ENCODE measurements at places on chromosomes 7 and 10.

- no peak for DNase-seq
Measured at GRCh38 chr10:84685047-84685660, 356.8 kb downstream of the CCSER2 start.

DNA sequence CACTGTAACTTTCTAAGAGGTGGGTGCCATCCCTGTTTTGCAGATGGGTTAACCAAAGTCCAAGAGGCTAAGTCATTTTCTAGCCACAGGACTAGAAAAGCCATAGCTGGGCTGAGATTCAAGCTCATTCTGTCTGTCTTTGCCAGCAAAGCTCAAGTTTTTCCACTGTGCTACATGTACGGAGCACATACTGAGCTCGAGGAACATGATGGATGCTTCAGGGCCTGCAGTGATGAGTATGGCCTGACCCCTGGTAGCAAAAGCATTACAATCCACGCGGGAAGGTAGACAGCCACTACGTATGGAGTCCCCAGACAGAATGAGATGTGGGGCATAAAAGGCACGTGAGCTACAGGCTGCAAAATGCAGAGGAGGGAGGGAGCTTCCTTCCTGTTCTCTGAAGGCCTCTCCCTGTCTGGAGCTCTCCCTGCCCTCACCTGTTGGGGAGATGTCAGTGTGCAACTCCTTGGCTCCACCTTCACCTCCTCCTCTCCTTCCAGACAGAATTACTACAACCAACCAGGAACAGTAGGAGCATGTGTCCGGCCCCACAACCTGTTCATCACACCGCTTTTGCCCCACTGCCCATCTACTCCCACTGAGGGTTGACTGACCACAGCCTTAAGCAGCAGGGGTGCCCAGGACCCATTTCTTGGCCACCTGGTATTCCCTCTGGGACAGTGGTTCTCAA lies 16.4 kb downstream of the ITPRIP start:
- no peak for DNase-seq

GRCh38 chr10:97723001-97723400 lies 9.5 kb downstream of the MARVELD1 start:
- no peak for DNase-seq

DNA sequence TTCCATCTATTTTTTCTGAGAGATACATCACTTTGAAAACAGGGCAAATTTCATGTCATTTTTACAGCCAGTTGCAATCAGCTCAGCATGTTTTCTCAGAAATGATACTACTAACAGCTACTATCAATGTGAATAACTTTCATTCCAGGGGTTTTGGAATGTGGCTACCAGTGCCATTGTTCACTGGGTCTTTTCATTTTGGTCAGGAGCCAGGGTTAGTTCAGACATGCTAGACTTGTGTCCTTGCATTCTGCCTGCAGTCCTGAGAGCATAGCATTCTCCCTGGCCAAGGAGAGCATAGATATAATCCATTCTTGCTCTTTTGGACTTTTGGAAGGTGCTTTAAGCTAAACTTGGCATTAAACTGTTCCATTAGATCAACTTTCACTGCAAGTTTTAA lies 160.9 kb upstream of the NEBL start:
- no peak for DNase-seq

GRCh38 chr10:11147722-11148121 lies 130.1 kb downstream of the CELF2 start:
- DNase-seq: peak; percentile 77

GRCh38 chr10:125700355-125700911 lies 17.5 kb upstream of the TEX36 start:
- DNase-seq: peak; percentile 20

DNA sequence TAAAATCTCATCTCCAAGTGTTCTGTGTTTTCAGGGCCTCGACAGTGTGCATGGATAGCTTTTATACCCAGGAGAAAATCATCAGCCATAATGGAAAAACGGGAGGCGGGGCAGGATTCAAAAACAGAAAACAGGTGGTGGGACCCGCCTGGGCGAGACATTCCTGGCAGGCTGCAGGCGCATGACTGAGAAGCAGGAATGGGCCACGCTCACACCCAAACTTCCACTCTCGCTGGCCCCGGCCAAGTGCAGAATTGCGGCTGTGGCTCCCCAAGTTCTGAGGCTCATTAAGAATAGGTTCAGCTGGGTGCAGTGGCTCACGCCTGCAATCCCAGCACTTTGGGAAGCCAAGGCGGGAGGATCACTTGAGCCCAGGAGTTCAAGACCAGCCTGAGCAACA lies 60.6 kb downstream of the C10orf143 start:
- DNase-seq: no peak

- DNase-seq: no peak
Measured at GRCh38 chr7:11424006-11424405, 408.0 kb downstream of the THSD7A start.

GRCh38 chr7:104536956-104537355 lies 208.6 kb downstream of the LHFPL3 start:
- DNase-seq: no peak

GRCh38 chr10:536935-537334 lies 152.5 kb downstream of the DIP2C start:
- DNase-seq: no peak

GRCh38 chr10:32408690-32409089 lies 37.2 kb upstream of the CCDC7 start:
- no peak for DNase-seq

- no peak for DNase-seq
Measured at GRCh38 chr7:22934473-22935065, 79.4 kb downstream of the HYCC1 start.

DNA sequence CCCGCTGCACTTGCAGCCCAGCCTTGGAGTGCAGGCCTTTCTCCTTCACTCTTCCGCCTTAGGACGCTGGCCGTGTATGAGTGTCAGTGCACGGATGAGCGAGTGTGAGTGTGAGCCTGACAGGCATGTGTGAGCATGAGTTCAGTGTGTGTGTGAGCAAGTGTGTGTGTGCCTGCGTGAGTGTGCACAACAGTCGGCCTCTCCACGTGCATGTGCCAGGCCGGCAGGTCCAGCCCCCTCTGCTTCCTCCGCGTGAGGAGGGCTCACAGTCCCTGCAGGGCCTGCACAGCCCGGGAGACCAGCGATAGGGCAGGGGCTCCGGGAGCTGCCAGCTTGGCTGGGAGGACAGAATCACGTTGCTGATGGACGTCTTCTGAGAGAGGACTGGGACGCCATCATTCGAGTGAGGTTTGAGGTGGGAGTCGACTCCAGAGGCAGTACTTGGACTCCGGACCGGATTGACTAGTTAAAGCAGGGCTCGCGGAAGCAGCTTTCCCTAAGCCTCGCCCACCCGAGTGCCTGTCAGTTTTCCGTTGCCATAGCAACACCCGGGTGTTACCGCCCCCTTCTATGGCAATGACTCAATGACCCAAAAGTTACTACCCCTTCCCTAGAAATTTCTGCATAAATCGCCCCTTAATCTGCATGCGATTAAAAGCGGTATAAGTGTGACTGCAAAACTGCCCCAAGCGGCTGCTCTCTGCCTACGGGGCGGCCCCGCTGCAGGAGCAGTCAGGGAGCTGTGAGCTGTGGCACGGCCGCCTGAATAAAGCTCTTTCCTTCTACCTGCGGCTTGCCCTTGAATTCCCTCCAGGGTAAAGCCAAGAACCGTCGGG lies 19.6 kb upstream of the CFAP46 start:
- no peak for DNase-seq

GRCh38 chr10:101601541-101601940 lies 13.4 kb downstream of the DPCD start:
- DNase-seq: no peak

- DNase-seq: no peak
Measured at GRCh38 chr7:99196536-99197258, 11.2 kb downstream of the KPNA7 start.

DNA sequence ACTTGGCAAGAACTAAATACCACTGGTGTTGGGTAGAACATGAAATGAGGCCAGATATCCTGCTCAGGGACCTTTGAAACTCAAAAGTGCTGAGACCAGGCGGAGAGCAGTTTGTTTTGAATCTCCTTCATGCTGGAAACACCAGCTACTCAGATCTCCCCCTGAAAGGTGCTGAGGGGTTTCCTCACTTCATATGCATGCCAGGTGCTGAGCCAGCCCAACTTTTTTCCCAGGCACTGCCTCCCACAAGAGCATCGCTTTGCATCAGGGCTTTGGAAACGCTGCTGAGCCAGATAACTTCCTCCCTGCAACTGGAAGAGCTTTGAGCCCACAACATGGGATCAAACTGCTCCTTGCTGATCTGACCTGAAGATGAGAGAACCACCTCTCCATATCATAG lies 13.7 kb downstream of the NPTX2 start:
- no peak for DNase-seq

DNA sequence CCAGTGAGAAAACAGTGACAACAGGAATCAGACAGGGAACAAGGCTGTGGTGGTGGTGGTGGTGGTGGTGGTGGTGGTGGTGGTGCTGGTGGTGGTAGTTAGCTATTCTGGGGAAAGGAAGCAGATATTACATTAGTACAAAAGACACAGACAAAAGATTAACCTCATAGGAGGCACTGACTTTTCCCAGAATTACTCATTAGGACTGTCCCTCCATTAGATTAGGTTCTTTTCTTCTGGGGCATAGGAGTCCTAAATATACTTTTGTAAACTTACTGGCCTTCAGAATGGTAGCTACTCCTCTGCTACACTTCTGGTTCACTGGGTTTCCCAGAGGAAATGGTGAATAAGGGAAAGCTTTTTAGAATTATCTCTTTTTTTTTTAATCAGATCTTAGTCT lies 156.6 kb upstream of the SEMA3D start:
- no peak for DNase-seq

GRCh38 chr10:120453319-120453718 lies 3.7 kb upstream of the PLPP4 start:
- no peak for DNase-seq

DNA sequence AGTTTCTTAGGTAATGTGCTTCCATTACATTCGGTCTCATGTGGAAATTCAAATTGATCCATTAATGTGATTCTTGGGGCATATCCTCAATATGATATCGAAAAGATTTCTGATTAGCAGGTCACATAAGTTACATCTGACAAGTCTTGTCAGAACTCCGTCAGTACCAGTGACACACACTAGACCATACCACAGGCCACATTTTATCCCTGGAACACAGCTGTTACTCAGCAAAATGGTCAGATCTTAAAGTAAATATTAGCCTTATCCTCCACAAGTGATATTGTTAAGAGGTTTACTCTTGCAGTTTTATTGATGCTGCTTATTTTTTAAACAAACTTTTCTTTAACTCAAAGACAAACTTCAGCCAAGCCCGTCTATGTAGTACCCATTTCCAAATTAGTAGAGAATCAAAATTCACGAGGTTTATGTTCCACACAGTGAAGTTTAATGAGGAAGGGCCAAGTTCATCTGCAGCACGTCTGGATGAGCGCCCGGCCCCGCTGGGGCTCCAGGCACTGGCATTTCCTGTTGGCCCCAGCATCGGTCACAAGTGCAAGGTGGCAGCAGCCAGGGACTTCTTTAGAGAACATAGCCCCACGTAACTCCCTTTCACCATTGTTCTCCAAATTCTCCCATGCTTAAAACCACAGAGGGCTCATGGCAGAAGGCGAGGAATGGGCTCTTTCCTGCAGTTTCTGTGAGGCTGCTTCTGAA lies 132.2 kb downstream of the VIPR2 start:
- no peak for DNase-seq

- DNase-seq: no peak
Measured at GRCh38 chr7:91355695-91356435, 91.6 kb downstream of the FZD1 start.

GRCh38 chr7:23454881-23455526 lies 15.3 kb downstream of the IGF2BP3 start:
- DNase-seq: no peak

DNA sequence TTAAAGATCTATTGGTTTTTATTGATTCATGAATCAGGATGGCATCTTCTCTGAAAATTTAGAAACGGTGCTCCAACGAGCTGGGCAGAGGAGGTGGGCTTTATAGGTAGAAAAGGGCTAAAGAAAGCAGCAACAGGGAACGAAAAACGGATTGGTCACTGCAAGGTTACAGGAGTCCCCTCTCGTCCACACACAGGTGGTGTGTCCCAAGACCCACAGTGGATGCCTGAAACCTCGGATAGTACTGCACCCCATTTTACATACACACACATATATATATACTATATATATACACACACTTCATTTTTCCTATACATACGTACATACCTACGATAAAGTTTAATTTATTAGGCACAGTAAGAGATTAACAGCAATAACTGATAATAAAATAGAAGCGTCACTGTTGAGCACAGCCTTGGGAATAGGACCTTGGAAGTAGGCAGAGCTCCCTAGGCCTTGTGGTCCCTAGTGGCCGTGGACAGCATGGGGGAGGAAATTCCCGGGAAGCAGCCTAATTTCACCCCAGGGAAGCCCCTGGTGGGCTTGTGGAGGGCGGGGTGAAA lies 737 bp upstream of the NUB1 start:
- no peak for DNase-seq

- peak; percentile 26 for DNase-seq
Measured at GRCh38 chr10:84264611-84265141, 19.8 kb downstream of the RGR start.

Data from AML-193 (cell line).